Effector CD8-positive, alpha-beta T cell (primary cell): ENCODE measurements at places on chromosomes 12 and 14.

DNA sequence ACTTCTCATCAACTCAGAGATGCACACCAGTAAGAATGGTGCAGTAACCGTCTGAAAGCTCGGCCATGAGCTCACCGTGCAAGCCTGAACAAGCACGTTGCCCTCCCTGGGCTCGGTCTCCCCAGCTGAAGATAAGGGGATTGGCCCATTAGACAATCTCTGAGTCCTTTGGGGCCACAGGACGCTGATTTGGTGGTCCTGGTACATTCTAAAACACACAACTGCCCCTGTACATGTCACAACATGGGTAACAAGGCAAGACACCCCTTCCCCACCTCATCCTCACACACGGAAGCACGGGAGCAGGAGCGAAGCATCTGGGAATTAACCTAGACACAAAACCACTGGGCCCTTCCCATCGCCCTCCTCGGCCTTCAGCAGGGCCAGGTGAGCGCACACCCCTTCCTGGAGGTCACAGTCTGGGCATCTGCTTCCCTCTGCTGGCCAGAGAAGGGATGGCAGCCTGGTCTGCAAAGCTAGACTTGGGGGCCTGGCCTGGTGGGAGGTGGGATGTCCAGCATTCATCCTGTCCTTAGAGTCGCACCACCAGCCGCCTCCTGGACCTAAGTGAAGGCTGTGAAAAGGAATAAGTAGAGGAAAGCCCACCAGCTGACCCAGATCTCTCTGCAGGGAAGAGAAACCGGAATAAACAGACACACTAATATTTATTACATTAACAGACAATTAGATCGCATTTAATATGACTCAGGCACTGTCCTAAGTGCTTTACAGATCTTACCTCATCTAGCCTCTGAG, 18.9 kb upstream of the SMUG1 start:
- peak; percentile 69 for DNase-seq

GRCh38 chr14:60691383-60692113, 32.6 kb downstream of the SIX4 start:
- DNase-seq, result no peak

DNA sequence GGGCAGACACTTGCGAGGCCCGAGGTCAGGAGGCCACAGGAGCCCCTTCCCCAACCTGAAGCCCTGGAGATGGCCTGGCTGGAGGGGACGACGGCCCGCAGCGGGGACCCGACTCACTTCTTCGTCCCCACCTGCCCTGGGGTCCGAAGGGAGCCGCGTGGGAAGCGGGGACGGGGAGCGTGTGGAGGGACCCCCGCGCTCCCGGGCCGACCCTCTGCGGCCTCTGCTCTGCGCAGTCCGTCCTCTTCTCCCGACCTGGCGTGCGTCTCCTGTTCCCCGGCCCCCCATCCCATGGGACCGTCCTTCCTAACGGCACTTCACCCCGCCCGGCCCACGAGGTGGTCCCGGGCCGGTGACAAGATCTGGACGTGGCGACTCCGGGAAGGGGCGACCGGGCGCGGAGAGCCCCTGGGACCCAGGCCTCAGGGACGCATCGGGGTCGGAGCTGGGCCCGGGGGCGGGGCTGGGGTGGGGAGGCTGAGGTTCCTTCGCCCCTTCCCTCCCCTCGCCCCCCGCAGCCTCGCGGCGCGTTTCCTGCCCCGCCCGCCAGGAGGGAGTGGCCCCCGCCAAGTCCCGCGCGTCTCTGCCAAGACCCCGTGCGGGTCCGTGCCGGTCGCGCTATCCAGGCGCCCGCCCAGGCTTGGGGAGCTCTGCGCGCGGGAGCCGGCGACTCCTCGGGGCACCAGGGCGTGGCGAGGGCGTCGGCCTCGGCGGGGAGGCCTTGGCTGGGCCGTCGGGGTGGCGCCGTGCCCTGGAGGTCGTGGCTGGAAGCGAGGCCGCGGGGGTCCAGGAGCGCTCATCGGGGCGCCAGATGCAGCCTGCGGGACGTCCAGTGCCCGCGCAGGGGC, 97.1 kb downstream of the TNFAIP2 start:
- DNase-seq, result no peak

DNA sequence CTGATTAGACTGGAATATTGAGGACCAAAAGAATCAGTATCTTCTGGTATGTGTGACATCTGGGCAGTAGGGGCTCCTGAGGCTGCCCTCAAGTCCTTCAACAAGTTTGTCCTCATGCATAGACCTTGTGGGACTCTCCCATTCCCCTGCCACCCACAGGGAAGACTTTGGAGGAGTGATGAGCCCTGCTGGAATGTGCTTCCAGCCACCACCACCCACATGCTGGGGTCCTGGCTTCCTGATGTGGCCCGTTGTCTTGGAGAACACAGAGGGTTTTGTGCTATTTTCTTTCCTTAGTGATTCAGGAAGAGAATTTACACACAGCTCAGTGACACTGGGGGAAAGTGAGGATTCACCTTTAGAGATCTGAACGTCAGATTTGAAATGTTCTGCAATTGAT, 29.2 kb upstream of the SEL1L start:
- DNase-seq, result no peak

DNA sequence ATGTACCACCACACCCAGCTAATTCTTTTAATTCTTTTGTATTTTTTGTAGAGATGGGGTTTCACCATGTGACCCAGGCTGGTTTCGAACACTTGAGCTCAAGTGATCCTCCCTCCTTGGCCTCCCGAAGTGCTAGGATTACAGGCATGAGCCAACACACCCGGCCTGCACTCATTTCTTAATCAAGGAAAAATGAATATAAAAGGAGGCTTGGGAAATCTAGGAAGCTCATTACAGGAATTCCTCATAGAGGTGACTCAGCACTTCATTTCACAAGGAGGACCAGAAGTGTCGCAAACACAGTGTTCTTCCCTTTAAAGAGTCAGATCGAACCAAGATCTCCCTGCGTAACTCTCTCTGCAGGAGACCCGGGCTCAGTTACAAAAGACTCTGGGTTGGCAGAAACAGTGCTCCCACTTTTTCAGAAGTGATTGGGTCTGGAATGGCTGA, 30.3 kb downstream of the NFKBIA start:
- DNase-seq, result no peak

GRCh38 chr14:75280291-75280830, 1.7 kb downstream of the FOS start:
- no peak for DNase-seq

- DNase-seq, result no peak
These were observed 58.2 kb downstream of the CCER1 start for GRCh38 chr12:90896821-90897220.

- DNase-seq, result no peak
These were observed 22.0 kb upstream of the MGST1 start for GRCh38 chr12:16325426-16325825.

DNA sequence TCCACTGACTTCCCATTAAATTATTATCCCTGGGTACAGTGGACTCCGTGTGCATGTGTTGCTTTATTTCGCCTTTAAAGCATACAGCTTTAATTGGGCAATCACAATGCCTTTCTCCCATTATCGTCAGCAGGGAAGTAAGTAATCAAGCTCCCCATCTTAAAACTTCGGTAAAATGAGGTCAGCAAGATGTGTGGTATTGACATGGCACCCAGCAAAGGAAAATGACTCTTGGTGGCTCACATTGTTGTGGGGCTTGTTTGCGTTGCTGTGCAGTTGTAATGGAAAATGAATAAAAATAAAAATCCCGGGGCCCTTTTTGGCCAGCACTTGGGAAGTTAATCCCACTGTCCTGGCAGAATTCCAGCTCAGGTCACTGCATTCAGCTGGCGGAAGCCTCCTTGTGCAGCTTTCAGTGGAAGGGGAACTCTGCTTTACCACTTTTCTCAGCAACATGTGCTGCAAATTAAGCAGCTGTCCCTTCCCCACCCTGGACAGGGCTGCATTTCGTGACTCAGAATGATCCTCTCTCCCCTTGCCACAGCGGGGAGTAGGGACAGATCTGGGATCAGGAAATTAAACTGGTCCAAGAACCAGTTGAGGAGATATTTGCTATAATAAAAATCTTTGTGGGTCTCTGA, 13.9 kb upstream of the ATP2A2 start:
- DNase-seq, result no peak

GRCh38 chr14:83260751-83261150, 1727.1 kb upstream of the SEL1L start:
- DNase-seq, result no peak

- no peak for DNase-seq
These were observed 297.1 kb downstream of the PDZRN4 start for GRCh38 chr12:41485203-41485602.

DNA sequence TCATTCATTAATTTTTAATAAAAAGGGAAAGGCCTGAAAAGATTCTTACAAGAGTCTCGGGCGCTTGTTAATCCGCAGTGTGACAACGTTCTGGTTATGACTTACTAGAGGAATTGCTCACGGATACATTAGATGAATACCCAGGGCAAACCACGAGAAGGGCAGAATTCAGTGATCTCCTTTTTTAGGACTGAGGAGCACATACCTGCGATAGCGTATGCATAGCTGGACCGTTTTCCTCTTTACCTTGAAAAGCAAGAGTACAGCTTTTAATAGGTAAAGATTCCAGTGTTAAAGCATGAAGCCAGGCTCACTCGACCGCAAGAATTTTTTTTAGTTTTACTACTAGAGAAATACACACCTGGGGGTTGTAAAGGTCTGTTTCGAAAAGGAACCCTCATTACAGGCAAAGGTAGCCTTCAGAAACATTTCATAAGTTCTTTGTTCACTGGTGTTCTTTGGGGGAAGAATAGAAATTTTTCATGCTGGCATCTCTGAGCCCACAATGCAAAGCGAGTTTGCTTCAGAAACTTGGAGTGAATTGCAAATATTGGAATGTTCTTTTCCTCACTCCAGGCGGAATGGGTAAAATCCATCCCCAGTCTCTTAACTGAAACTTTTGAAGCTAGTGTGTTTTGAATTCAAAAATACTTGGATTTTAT, 953 bp downstream of the MAPK1IP1L start:
- DNase-seq, result no peak

DNA sequence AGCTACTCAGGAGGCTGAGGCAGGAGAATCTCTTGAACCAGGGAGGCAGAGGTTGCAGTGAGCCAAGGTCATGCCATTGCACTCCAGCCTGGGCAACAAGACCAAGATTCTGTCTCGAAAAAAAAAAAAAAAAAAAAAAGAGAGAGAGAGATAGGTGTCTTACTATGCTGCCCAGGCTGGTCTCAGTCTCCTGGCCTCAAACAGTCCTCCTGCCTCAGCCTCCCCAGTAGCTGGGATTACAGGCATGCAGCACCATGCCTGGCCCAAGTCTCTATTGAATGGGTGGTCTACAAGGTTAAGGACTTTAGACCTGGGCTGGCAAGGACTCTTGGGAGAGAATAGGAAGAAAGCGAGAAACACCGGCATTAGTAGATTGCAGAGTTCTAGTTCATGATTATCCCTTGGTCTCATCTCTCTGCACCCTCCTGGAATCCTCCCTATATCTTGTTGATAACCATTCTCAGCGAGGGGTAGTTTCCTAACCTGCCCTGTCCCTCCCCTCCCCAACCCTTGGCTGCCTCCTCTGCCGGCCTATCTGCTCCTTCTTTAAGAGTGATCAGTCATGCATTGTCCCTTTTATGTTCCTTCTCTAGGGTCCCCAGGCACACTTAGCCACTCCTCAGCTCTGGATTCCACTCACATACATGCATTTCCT, 128.1 kb upstream of the MAP1LC3B2 start:
- no peak for DNase-seq

DNA sequence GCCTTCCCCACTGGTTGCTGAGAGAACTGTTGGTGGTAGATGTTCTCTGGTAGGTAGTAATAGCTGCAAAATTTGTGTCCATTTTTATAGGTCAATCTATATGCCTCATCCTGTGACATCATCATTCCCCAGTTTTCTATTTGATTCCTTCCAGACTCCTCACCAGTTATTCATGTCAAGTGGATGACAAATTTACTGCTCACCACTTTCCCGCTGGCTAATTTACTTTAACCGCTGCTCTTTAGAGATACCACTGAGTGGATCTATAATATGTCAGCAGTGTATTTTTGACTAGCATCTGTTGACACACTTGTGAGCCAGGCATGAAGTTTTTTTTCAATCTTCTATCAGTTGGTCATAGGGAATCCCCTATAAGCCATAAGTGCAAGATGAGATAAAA, 24.6 kb downstream of the GPR65 start:
- DNase-seq, result no peak
